ENCODE measurements at places on chromosomes 5 and 9. TPM values are rescaled to one million over a fixed set of nuclear protein-coding genes. Genes with fewer than 3 reads are reported as not detected.

The CDKN2AIPNL gene
- total RNA-seq, result 54.7 TPM

The SOWAHA gene
- total RNA-seq, result not detected

The QRFP gene
- not detected for total RNA-seq

The ZNF354C gene
- 1.1 TPM for total RNA-seq

The SV2C gene
- total RNA-seq, result not detected

The PRLR gene
- total RNA-seq, result not detected

The MAP3K1 gene
- total RNA-seq, result 5.6 TPM

The ANKRD33B gene
- total RNA-seq, result 8.4 TPM

DNA sequence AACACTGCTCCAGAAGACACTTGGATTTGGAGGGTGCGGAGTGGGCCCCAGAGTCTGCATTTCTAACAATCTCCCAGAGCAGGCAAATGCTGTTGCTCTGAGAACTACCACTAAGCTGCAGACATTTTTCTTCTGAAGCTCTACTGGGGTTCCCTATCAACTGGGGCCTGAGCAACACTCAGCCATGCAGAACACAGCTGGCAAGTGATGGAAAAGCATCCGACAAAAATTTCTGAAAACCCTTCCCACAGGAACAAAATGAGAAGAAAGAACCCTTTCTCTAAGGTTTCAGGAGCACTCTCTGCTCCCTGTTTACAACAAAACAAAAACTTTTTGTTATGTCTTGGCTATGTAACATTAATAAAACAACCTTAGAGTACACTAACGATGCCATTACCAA is 516.9 kb downstream of the CTNND2 start:
- DNase-seq, result no peak

GRCh38 chr9:10232352-10232930 is 380.4 kb downstream of the PTPRD start:
- no peak for DNase-seq

DNA sequence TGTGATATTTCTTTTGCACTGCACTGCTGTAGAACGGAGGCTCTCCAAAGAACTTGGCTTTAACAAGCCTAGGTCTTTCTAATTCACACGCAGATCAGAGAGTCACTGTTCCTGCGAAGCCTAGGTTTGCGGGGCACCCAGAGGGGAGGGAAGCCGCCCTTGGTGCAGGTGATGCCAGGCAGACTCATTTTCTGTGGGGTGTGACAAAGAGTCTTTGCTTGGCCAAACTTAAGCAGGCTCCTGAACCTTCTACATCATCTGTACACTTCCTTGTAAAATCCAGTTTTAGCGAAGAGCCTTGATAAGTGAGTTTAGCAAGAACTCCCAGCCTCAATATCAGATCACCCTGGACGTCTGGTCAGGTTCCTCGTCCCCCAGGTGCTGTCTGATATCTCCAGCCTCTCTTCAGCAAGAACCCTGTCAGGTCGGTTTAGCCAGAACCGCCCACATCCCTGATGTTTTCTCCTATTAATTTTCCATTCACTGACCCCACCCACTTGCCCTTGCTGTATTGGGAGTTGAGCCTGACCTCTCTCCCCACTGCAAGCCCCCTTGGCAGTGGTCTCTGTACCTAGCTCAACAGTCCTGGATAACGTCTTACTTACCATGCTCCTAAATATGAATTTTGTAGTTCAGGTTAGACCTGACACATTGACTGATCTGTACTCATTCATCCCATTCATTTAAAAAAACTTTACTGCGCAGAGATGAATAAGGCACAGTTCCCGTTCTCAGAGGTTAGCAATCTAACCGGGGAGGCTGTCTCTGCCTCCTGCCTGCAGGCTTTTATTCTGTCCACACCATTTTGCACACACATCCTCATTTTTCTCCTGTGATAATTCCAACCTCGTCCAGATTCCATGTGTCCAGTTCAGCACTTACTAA is 880 bp upstream of the UBAC1 start:
- DNase-seq, result no peak

- DNase-seq, result no peak
Measured at GRCh38 chr5:2871282-2871681, 119.8 kb upstream of the IRX2 start.

DNA sequence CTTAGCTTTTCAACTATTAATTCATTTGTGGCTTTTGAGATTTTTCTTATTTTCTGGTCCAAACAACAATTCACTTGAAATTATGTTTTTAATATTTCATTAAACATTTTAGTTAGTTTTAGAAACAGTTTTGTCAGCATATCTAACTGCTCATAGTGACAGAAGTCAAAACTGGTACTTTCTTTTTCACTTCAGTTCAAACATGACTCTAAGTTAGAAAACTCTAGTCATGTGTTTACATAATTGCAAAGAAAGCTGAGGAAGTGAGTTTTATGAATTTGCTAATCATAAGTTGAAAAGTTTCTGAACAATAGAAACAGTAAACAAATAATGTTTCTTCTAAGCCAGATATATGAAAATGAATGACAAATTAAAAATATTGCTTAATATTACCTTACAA is 1931.0 kb downstream of the EFNA5 start:
- no peak for DNase-seq

- DNase-seq, result no peak
Measured at GRCh38 chr5:2619216-2619615, 132.3 kb downstream of the IRX2 start.

GRCh38 chr9:36156116-36156515 is 13.1 kb upstream of the CCIN start:
- no peak for DNase-seq

DNA sequence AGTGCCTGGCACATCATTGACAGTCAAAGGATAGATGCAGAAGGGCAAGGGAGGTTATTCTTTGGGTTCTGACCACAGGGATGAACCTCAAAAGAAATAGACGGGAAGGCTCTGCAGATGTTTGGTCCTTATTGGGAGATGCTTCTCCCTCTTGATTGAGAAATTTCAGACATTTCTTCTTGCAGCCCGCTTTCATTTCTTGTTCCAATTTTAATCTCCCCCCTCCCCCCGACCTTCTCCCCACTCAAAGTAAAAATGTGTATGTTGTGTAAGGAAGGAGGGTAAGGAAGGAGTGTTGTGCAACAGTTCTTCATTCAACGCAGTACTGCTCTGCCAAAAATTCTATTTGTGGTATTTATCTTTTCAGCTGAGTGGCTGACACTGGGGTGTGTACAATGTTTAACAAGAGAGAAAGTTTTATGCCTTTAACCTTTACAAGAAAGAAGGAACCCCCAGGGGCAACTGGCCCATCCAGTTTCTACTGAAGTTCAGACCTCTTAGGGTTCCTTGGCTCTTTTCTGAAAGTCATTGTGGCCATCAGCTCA is 46.3 kb upstream of the TNFSF15 start:
- DNase-seq, result no peak

DNA sequence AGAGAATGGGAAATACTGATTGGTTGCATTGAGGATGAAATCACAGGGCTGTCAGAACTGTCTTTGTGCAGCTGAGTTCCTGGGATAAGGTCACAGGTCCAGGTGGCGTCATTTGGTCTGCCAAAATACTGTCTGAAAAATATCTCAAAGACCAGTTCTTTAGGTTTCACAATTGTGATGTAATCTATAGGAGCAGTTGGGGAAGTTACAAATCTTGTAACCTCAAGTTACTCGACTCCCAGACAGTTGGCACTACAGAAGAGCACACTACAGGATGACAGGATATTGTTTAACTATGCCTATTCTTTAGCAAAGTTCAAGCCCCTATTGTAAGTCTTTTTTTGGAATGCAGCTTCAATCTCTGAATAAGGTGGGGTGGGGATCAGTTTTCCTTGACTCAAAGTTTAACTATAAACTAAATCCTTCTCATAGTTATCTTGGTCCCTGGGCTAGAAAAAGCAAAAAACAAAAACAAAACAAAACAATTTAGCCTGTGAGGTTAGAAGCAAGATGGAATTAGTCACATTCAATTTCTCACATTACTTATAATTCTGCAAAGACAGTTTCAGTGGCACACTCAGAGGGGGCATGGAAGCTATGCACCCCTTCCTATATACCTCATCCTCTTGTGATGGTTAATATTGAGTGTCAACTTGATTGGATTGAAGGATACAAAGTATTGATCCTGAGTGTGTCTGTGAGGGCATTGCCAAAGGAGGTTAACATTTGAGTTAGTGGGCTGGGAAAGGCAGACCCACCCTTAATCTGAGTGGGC is 276.0 kb downstream of the AUH start:
- no peak for DNase-seq

GRCh38 chr9:84593352-84593751 is 76.2 kb upstream of the NTRK2 start:
- DNase-seq, result no peak

DNA sequence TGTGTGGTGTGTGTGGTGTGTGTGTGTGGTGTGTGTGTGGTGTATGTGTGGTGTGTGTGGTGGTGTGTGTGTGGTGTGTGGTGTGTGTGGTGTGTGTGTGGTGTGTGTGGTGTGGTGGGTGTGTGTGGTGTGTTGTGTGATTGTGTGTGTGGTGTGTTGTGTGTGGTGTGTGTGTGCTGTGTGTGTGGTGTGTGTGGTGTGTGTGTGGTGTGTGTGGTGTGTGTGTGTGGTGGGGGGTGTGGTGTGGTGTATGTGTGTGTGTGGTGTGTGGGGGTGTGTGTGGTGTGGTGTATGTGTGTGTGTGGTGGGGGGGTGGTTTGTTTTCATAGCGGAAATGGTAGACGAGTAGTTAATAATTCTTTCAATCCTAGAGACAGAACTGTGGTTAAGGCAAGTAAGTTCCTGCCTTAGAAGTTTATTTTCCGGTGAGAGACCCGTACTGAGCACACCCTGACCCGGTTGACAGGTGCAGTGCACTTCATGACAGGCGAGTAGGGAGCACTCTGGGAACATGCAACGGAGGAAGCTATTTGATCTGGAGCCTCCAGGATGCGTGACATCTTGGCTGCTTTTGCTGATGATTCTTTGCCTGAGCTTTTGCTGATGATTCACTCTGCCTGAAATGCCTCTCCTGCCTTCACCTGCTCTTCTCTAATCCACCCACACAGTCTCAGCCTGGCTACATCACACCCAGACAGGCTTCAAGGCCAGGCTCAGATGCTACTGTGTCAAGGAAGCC is 21.7 kb upstream of the FAT2 start:
- DNase-seq, result no peak

GRCh38 chr9:137054932-137055384 is 1.1 kb upstream of the ENTPD2 start:
- no peak for DNase-seq

DNA sequence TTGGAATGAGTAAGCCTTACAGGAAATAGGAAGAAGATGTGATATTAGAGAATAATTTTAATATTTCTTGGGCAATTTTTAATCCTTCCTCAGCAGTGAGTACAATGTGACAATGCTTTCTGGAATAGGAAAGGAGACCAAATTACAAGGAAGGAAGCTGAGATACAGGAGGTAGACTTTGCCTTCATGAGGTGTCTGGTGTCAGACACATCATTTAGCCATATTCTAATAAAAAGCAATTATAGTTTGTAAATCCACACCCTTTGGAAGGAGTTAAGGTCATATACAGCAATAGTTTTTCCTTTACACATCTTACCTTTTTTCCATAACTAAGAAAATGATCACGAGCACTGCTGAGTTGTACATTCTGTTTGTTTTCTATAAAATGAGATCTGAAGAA is 390.4 kb downstream of the SH3GL2 start:
- DNase-seq, result no peak

DNA sequence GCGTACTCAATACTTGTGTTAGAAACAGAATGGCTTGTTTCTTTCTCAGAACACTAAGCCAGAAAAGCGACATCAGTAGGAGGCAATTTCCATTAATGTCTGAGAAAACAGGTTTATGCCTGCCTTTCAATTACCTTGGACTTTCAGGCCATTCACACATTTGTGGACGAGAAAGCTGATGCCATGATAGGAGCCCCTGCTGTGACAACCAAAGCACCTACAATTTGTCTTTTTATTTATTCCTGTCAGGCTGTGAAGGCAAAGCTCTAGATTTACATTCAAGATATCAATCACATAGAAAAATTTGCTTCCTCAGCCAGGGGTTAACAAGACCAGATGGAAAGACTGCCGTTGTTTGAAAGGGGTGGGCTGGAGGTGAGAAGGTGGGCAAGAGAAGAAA is 76.2 kb downstream of the C7 start:
- no peak for DNase-seq

DNA sequence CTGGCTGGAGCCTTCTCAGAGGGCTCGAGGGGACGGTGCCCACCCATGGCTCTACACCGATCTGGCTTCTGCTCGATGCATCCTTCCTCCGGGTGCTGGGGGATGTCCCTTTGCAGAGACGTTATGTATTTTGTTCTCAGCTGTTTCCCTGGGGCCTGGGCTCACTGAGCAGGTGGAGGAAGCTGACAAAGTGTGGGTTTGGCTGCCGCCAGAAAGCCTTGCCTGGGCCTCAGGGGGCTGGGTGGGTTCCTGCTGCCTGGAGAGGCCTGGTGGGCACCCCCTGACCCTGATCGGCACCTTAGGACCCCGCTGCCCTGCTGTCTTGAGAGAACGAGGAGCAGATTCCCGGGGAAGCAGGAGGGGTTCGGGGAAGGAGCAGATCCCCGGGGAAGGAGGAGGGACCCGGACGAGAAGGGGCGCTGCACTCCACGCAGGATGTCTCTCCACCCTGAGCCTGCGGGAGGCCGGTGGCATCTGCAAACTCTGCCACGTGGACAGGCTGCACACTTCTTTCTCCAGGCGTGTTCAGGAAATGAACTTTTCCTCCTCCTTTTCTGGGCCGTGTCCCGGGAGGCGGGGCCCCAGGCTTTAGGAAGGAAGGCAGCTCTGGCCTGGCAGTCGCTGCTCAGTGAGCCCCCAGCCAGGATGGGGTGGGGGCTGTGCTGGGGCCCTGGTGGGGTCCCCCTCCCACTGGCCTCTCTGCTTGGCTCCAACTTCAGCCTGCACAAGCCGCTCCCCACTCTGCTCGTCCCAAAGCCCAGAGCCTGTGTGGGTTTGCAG is 148.9 kb downstream of the RXRA start:
- DNase-seq, result no peak

GRCh38 chr5:117161718-117162335 is 587.2 kb upstream of the SEMA6A start:
- no peak for DNase-seq

GRCh38 chr5:100853582-100853981 is 49.5 kb downstream of the ST8SIA4 start:
- no peak for DNase-seq

- no peak for DNase-seq
Measured at GRCh38 chr9:92774274-92774673, 9.6 kb upstream of the BICD2 start.

DNA sequence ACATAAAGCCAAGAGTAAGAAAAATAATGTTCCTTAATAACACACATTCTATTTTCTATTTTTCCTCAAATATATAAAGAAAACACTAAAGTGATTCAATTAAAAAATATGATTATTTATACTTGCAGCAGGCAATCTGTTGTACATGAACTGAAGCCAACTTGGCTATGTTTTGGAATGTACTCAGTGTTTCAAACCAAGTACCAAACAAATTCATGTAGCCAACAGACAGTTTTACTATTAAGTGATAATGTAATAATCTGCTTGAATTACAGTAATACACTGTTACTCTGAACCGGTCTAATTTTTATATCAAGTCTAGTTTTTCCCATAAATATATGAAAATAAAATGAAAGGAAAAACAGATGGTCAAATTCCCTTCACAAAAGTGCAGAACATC is 58.0 kb downstream of the CEP120 start:
- no peak for DNase-seq

DNA sequence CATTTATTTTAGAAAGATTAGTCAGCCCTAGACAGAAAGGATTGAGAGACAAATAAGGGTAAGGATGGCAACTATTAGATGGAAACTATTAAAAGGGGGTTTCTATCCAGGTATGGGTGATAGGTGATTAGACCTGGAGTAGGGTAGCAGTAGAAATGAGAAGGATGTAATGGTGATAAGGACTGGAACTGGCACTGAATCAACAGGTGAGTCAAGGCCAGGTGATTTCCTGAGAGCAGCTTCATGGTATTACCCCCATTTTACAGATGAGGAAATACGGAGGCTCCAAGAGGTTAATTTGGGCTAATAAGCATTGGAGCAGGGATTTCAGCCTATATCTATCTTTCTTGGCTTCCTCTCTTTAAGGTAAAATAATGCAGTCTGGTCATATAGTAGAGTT is 55.7 kb downstream of the CAST start:
- DNase-seq, result no peak
